Fibroblast of lung (primary cell): ENCODE measurements at places on chromosomes 12 and 14. TPM values are rescaled to one million over a fixed set of nuclear protein-coding genes. Genes with fewer than 3 reads are reported as not detected.

GRCh38 chr12:128421375-128421774 is 154.4 kb downstream of the TMEM132C start:
- no peak for DNase-seq

DNA sequence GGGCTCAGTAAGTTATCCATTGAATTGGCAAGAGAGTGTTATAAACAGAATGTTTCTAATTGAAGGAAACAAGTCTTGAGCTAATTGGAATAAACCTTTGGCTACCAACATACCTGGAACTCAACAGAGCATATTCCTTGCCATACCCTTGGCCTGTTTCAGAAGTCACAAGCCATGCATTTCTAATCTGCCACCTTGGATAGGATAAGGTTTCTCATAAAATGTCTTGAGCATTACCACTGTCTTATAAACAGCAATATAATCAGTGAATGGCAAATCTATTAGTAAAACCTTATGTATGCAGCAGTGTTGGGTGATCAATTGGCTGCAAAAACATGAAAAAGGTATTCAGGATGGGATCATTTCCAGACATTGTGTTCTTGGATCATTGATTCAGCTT is 765.2 kb upstream of the SEL1L start:
- DNase-seq: no peak

GRCh38 chr12:24896171-24896570 is 52.7 kb downstream of the BCAT1 start:
- DNase-seq: no peak

- no peak for DNase-seq
Measured at GRCh38 chr14:74892745-74893144, 11.0 kb downstream of the DLST start.

DNA sequence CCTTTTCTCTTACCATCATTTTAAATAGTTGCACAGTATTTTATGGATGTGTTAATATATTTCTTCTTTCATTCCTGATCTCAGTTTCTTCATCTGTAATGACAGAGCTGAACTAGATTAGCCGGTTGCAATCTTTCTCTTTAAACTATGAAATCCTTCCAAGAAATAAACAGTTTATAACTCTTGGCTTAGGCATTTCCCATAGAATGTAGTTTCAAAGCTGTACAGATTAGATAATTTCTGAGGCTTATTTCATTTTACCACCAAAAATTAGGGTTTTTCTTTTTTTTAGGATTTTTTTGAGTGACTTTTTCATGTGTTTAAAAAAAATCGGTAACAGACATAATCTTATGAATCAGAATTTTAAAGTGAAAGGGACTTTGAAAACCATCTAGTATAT is 144.0 kb downstream of the RAD51B start:
- DNase-seq: no peak

- peak; percentile 98 for DNase-seq
Measured at GRCh38 chr12:127588249-127588648, 678.7 kb upstream of the TMEM132C start.

DNA sequence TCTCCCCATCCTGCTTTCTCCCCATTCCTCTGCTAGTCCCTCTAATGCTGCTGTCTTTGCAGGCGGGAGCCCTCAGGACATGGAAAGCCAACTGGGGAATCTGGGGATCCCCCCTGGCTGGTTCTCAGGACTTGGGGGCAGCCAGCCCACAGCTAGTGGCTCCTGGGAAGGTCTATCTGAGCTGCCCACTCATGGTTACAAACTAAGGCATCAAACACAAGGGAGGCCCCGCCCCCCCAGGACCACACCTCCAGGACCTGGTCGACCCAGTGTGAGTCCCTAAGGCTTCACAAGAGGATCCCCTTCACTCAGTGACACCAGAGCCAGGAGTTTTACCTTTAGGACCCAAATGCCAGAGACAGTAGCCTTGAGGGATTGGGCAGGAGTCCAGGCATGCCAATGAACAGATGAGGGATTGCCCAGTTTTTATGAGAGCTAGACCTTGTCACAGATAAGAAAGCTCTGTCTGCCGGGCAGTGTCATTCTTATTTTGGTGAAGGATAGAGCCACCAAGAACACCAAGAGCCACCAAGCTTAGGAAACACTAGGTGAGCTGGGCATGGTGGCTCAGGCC is 8.0 kb upstream of the CPNE6 start:
- DNase-seq: no peak

GRCh38 chr14:104813286-104813685 is 12.4 kb downstream of the ZBTB42 start:
- DNase-seq: no peak

- no peak for DNase-seq
Measured at GRCh38 chr14:100703386-100704220, 23.1 kb upstream of the DLK1 start.

GRCh38 chr14:58865514-58866281 is 227.9 kb downstream of the DACT1 start:
- peak; percentile 79 for DNase-seq

- DNase-seq: no peak
Measured at GRCh38 chr12:117347588-117347987, 13.8 kb downstream of the NOS1 start.

DNA sequence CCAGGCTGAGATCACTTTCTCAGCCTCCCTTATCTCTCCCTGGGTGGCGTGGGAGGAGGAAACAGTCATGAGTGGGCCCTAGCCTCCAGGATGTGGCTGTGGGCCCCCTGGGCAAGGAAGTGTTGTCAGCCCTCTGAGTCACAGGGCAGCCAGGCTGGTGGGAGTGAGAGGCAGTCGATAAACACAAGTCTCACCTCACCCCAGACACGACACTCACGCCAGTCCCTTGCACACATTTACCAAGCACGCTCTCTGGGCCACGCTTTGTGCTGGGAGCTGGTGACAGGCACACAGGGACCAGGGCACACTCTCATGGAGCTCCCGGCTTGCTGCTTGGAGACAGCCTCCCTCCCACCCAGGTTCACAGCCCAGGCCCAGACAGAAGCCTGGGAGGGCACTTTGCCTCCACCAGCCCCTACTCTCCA is 1.9 kb upstream of the KRT79 start:
- no peak for DNase-seq

DNA sequence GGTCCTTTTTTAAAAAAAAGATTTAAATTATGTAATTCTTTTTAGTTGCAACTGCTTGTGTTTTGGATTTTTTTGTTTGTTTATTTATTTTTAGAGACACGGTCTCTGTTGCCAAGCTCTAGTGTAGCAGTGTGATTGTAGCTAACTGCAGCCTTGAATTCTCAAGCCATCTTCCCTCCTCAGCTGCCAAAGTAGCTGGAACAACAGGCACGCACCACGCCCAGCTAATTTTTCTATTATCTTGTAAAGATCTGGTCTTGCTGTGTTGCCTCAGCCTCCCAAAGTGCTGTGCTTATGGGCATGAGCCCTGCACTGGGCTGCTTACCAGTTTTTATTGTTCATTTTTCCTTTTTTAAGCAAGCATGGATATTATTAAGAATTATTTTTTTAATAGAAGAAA is 10.6 kb upstream of the ART4 start:
- DNase-seq: no peak

DNA sequence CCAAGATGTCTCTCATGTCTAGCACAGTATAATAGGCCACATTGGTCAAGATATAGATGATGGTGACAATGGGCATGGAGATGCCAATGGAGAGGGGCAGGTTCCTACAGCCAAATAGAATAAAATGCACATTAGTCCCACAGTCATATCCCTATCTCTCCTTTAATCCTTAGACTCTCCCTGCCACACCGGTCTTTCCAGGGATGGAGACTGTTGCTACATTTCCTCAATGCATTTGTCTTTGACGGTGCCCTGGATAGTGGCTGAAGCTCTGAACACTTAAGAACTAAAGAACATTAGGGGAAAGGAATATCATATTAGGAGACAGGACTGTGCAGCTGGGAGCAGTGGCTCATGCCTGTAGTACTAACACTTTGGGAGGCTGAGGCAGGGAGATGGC is 9.7 kb downstream of the OXA1L start:
- no peak for DNase-seq

GRCh38 chr14:28656704-28657255 is 109.8 kb upstream of the FOXG1 start:
- no peak for DNase-seq

GRCh38 chr12:95141310-95141709 is 67.9 kb upstream of the NR2C1 start:
- DNase-seq: no peak

DNA sequence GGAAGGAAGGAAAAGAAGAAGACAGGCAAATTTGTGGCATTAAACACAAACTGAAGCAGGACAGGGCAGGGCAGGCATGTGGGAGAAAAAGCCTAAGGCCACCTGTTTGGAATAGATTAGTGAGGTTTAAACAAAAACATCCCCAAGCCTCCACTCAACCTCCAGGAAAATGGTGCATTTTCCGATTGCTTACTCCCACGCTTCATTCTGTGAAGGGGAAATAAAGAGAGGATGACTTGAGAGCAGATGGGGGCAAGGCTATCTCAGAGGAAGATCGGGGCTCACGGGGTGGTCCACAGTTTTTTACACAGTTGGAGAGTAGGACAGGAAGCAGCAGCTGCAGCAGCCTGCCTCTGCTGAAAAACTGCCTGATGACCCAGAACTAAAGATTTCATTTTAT is 250.9 kb downstream of the DUSP6 start:
- no peak for DNase-seq

DNA sequence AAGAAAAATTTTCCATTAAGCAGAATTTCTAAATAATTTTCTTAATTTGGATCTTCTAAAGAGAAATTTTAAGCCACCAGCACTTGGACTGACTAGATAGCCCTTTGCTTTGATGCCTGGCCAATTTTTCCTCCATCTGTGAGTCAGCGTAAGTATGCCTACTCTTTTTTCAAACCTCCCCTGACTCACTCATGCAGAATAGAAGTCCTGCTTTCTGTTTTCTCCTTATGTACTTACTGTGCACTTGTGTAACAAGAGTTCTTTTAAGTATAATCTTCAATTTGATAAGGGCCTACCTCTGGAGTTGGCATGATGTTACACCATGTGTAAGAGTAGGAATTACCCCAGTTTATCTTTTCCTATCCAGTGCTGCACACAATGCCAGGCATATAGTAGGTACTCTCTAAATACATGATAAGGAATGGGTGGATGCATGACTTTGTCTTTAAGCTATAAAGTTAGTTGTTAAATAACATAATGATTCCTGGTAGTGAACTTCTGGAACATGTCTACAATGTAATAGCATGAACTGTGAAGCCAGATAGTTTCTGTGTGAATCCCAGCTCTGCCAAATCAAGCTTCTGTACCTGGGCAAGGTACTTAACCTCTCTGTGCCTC is 329.6 kb downstream of the TMTC2 start:
- DNase-seq: peak; percentile 88

GRCh38 chr12:116188581-116188980 is 88.9 kb downstream of the MED13L start:
- no peak for DNase-seq

DNA sequence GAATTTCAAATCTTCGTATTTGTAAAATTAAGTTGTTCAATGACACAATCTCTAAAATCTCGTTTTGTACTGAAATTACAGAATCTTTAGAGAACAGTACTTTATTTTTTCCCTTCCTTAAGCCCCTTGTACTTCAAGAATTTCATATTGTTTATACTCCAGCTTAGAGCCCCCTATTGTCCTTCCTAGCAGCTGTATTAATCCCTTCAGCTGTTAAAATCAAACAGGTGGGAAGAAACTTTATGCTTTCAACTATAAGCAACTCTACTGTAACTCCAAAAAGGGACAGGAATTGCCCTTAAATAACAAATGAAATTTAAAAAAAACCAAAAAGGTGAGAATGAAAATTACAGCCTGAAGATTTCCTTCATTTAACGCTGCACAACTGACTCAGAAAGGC is 1.7 kb downstream of the NACA start:
- no peak for DNase-seq

DNA sequence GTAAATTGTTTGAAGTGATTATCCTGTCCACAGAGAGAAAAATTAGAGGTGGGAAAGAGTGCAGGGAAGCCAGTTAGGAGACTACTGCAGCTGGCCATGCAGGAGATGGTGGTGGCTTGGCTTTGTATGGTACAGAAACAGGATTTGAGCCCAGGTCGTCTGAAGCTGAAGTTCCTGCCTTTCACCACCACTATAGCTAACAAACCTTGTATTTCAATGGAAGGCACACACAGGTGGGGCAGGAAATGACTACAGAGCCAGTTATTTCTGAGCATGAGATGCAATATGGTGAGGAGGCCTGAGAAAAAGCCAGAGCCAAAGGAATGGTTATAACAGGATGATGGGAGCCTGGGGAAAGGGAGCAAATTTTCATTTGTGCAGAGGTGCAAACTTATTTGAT is 103.9 kb downstream of the BTG1 start:
- no peak for DNase-seq

DNA sequence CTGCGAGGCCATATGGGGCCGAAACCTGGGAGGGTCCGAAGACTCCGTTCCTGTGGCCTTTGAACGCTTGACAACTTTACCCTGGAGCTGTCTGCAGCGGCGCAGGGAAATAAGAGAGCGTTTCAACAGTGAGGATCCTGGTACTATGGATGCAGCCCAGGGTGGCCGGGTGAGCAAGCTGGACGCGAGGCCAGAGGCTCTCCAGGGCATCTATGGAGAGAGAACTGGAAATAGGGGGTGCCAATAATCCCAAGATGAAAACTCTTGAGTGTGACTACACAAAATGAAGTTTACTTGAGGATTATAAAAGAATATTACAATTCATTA is 1.1 kb upstream of the ABCC9 start:
- no peak for DNase-seq

DNA sequence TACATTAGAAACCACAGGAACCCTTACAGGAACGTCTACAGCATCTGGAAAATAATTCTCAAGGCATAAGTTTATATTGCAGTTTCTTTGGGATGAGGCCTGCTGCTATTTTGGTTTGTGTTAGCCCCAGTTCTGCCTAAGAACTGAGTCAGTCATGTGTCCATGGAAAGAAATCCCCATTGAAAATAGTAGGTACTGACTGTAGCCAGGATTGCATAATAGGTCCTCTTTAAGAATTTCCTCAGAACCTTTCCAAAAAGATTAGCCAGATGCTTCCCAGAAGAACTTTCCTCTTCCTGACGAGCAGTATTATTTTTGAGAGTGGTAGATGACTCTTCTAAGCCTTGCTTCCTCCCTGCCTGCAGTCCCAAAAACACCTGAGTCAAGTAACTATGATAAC is 52.6 kb downstream of the RASSF8 start:
- DNase-seq: peak; percentile 79

- DNase-seq: no peak
Measured at GRCh38 chr12:27911397-27911796, 61.1 kb downstream of the PTHLH start.

Gene NEDD8
- total RNA-seq: 140 and 145 TPM in 2 replicates

Gene PDE3A
- total RNA-seq: 0.17 and 0.26 TPM in 2 replicates

Gene CNTN1
- total RNA-seq: 0.26 and 0.83 TPM in 2 replicates

Gene ABHD4
- 20.5 and 40.0 TPM in 2 replicates for total RNA-seq

Gene PRB2
- not detected in 2 replicates for total RNA-seq

Gene OR6C74
- total RNA-seq: not detected in 2 replicates

Gene NUP107
- total RNA-seq: 24.6 and 44.2 TPM in 2 replicates

Gene B4GALNT1
- total RNA-seq: 0.51 and 2.3 TPM in 2 replicates

Gene RFX4
- not detected in 2 replicates for total RNA-seq

Gene SLC25A47
- total RNA-seq: under 0.01 TPM in 1 of 2 replicates, not detected in the other

Gene LBHD2
- not detected in 2 replicates for total RNA-seq
